MCF 10A (cell line): ENCODE measurements at places on chromosomes 16 and 17. TPM values are rescaled to one million over a fixed set of nuclear protein-coding genes. Genes with fewer than 3 reads are reported as not detected.

DNA sequence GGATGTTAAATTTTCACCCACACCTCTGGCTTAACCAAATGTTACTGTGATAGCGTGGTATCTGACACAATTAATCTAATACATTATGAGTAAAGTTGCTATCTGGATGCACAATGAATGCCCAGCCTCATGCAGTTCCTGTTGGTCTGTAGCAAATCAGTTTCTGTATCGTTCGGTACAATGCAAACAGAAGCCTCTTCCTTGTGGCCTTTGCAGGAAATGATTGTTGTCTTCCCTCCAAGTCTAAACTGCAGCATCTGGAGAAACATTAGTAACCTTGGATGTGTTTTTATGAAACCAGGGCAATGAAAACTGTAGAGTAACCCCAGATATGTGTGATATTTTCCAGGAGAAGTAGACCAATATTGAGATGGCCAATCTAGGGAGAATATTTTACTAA, 46.8 kb downstream of the CYB561 start:
- H3K36me3 ChIP-seq = peaks cover 39% of the 10 kb centered on the region
- H3K27ac ChIP-seq = no peak overlapping the region
- H3K4me3 ChIP-seq = no peak overlapping the region
- DNase-seq = no peak
- H3K4me1 ChIP-seq = no peaks in the 10 kb centered on the region
- no peaks in the 10 kb centered on the region for H3K27me3 ChIP-seq

- H3K36me3 ChIP-seq = peaks cover 5% of the 10 kb centered on the region
- no peaks in the 10 kb centered on the region for H3K27me3 ChIP-seq
- no peak overlapping the region for H3K4me3 ChIP-seq
- DNase-seq = no peak
Observed at GRCh38 chr17:19408346-19408710, 2.7 kb upstream of the RNF112 start.

- H3K4me3 ChIP-seq = no peak overlapping the region
- no peak overlapping the region for H3K27ac ChIP-seq
- peaks cover 16% of the 10 kb centered on the region for H3K4me1 ChIP-seq
- H3K36me3 ChIP-seq = no peaks in the 10 kb centered on the region
- no peak for DNase-seq
Observed at GRCh38 chr17:82862737-82863382, 23.0 kb upstream of the ZNF750 start.

DNA sequence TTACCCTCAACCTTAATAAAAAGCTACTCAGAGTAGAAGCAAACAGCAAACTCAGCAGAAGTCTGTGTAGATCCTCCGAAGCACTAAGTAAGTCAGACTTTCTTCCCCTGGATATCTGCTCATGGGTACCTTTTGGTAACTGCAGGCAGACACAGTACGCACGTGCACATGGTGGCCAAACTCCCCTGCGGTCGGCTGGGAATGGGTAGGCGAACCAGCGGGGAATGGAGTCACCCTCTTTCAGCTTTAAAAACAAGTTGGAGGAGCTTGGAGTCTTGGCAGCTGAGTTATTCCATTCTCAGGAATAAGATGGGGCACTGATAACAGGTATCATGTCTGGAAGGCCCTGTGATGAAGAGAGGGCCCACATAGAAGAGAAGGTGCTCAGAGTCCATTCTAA, 16.3 kb downstream of the CYB561 start:
- H3K27ac ChIP-seq = no peak overlapping the region
- H3K4me1 ChIP-seq = peaks cover 23% of the 10 kb centered on the region
- peaks cover 27% of the 10 kb centered on the region for H3K36me3 ChIP-seq
- no peak for DNase-seq

DNA sequence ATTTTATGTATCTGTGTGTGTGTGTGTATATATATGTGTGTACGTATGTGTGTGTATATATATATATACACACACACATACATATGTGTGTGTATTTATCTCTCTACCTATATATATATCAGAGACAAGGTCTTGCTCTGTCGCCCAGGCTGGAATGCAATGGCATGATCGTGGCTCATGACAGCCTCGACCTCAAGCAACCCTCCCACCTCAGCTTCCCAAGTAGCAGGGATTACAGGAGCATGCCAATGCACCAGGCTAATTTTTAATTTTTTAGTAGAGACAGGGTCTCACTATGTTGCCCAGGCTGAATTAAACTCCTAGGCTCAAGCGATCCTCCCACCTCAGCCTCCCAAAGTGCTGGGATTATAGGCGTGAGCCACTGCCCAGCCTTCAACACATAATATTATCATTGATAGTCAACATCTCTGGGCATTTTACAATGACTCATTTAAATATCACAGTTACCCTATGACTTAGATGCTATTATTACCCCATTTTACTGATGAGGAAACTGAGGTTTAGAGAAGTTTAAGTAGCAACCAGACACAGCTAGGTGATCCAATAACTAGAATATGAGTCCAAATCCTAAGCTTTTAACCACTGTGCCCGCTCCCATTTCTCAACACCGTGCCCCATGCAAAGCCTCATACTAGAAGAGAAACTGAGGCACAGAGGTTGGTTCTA, 24.3 kb downstream of the G6PC3 start:
- H3K27me3 ChIP-seq = no peaks in the 10 kb centered on the region
- peaks cover 16% of the 10 kb centered on the region for H3K36me3 ChIP-seq
- no peak overlapping the region for H3K27ac ChIP-seq
- H3K4me1 ChIP-seq = peaks cover 11% of the 10 kb centered on the region
- DNase-seq = no peak

- H3K36me3 ChIP-seq = no peaks in the 10 kb centered on the region
- H3K4me1 ChIP-seq = peaks cover 5% of the 10 kb centered on the region
- DNase-seq = no peak
- no peak overlapping the region for H3K27ac ChIP-seq
- no peak overlapping the region for H3K4me3 ChIP-seq
Observed at GRCh38 chr17:71260366-71260940, 860.4 kb upstream of the SOX9 start.

ABCA10 gene
- total RNA-seq = 18.3 and 24.7 TPM in 2 replicates

ACD gene
- 26.1 and 33.6 TPM in 2 replicates for total RNA-seq

SLFN12L gene
- total RNA-seq = 0.34 and 0.35 TPM in 2 replicates

TMEM238L gene
- not detected in 2 replicates for total RNA-seq

ZNHIT3 gene
- total RNA-seq = 33.9 and 35.5 TPM in 2 replicates
